ENCODE measurements at places on chromosomes 2 and 18. TPM values are rescaled to one million over a fixed set of nuclear protein-coding genes. Genes with fewer than 3 reads are reported as not detected.

Gene MTIF2
- 21.5 TPM for total RNA-seq

Gene RFTN2
- 9.8 TPM for total RNA-seq

Gene DCDC2C
- total RNA-seq: not detected

Gene FAP
- total RNA-seq: 2.8 TPM

- no peak for DNase-seq
Measured at GRCh38 chr18:25974630-25975077, 115.8 kb downstream of the SS18 start.

- no peak for DNase-seq
Measured at GRCh38 chr2:124261456-124261855, 236.4 kb downstream of the CNTNAP5 start.

- no peak for DNase-seq
Measured at GRCh38 chr2:44130441-44130840, 38.2 kb upstream of the PPM1B start.

Data from omental fat pad (tissue), 4 donors.